ENCODE measurements at places on chromosomes 16 and 17.
A peak's percentile ranks its signal among the peaks of the same experiment; 100 is the strongest.

DNA sequence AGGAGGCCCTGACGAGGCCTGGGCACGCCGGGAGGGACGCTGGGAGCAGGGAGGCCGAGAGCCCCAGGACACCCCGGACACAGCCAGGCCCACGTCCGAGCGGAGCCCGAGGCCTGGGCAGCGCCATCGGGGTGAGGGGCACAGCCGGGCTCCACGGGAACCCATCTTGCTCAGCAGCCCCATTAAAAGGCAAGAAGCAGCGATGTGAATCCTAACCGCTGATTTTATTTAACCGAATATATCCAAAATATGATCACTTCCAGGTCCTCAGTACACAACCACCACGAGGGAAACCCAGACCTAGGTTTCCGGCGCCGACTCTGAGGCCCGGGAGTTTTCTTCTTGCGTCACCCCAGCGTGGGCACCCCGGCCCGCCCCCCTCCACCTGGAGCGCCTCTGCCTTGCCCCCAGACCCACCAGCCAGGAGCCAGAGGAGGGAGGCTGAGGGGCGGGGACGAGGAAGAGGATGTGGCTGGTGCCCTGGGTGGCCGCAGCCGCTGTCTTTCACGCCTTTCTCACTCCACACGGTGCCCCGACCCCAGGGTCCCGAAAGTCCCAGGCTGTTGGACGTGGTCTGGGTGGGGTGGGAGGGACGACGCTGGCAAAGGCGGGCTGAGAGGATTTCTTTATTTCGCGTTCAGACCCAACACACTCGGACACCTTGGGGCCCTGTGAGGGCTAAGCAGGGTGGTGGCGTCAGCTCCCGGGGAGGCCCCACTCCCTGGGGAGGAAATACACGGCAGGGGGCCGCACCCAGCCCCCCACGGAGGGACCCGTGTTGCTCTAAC is 568 bp upstream of the CCDC154 start:
- no peak for DNase-seq

GRCh38 chr16:85369741-85370528 is 243.2 kb upstream of the GSE1 start:
- DNase-seq, result peak; percentile 77

DNA sequence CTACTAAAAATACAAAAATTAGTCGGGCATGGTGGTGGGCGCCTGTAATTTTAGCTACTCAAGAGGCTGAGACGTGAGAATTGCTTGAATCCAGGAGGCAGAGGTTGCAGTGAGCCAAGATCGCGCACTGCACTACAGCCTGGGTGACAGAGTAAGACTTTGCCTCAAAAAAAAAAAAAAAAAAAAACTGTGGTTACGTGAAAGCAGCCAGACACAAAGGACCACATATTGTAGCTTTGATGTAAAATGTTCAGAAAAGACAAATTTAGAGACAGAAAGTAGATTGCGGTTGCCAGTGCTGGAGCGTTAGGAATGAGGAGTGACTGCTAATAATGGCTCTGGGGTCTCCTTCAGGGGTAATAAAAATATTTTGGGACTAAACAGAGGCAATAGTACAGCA is 4.0 kb upstream of the MEAK7 start:
- no peak for DNase-seq

DNA sequence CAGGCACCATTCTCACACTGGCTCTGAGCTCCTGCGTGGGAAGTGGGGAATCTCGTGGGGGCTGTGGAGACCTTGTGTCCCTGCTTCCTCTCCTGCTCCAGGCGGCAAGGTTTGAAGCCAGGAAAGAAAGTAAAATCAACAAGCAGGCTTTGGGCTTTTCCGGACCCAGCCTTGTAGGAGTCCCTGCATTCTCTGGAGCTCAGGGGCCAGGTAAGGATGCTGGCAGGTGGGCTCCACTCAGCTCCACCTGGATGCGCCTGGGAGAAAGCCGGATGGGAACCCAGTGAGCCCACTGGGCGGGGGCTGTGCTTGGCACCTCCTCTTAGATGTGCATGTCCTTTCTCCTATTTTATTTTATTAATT is 362.5 kb downstream of the SEC14L1 start:
- DNase-seq, result no peak

DNA sequence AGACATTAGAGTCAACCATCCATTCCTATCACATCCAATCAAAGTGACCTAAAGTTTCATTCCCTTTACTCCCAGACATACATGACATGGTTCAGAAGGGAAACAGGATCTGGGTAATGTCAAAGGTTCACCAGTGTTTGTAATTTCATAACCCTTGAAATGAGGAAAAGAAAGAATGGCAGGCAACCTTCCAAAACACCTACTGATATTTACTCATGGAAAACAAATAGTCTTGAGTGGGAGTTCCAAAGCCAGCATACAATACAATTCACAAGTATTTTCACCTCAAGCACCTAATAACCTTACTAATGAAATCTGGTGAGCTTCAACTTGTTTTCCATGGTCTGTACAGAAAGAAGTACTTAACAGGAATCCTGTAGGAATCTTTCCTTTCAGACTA is 72.5 kb upstream of the AXIN2 start:
- no peak for DNase-seq

DNA sequence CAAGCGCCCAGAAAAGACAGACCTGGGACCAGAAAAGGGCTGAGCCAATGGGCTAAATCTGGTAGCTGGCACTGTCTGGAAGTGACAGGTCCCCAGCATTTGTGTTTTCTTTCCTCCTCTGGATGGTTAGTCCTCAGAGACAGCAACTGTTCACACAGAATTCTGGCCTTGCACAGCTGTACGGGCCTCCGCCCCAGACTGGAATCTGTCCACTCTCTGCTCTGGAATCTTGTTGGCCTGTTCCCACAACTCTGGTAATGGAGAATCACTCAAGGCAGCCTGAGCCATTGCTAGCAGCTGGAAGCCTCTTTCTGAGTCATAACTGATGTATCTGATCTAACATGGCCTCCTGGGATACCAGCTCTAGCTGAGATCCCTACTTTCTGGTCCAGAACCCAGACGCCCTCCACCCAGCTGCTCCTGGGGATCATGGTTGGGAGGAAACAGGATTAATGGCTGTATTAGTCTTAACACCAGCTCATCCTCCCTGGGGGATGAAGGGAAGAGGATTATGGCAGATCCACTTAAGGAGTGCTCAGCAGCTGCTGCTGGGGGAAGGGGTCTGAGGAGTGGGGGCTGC is 9.1 kb downstream of the ZNF668 start:
- no peak for DNase-seq

DNA sequence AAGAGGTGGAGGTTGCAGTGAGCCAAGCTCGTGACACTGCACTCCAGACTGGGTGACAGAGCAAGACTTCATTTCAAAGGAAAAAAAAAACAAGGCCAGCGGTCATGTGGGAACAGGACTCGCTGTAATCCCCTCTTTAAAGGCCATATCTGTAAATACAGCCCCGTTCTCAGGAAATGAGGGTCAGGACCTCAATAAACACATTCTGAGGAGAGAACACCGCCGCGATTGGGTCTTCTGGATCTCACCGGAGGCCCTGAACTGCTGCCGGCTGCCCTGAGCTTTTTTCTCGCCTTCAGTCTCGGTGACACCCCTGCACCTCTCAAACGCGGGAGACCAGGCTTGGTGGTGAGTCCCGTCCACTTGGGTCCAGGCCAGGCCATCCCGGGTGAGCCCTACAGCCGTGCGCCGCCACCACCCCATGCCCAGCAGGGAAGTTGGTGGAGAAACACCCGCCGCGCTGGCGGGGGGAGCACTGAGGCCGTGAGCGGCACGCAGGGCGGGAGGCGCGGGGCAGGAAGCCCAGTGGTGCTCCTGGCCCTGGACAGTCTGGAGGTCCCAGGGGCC is 28.4 kb downstream of the SLC25A10 start:
- no peak for DNase-seq

- DNase-seq, result no peak
Observed at GRCh38 chr17:68432086-68432864, 25.0 kb downstream of the WIPI1 start.

- DNase-seq, result no peak
Observed at GRCh38 chr17:79871131-79871530, 31.9 kb upstream of the CBX4 start.

DNA sequence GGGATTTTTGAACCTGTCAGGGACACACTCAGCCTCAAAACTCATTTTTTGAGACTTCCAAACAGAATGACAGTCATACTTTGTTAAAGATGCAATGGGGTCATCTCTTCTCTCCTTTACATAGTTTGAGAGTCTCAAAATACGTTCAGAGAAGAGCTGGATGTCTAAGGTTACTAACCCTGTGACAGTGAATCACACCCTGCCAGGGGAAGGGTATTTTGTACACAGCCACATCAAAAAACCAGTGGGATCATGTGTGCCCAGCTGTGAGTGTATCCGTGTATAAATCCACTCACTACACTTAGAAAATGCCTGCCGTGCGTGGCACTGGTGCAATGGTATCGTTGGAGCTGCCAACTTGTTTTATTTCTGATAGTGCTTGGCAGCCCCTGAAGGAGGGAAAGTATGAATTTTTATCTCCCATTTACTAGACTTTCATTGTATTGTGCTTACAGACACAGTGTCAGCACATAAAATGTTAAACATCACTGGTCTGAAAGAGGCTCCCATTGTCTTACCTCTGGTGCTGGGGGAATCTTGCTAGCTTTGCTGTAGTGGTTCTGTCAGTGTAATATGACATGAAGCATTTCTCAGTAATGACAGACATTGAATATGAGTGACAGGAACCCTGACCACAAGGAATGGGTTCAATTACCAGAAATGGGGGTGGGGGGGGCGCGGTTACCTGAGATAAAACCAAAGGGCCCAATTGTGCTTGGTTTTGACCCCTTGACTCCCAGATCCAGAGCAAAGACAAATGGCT is 256.3 kb downstream of the FTO start:
- DNase-seq, result no peak

GRCh38 chr16:56910112-56910511 is 21.8 kb upstream of the HERPUD1 start:
- no peak for DNase-seq

DNA sequence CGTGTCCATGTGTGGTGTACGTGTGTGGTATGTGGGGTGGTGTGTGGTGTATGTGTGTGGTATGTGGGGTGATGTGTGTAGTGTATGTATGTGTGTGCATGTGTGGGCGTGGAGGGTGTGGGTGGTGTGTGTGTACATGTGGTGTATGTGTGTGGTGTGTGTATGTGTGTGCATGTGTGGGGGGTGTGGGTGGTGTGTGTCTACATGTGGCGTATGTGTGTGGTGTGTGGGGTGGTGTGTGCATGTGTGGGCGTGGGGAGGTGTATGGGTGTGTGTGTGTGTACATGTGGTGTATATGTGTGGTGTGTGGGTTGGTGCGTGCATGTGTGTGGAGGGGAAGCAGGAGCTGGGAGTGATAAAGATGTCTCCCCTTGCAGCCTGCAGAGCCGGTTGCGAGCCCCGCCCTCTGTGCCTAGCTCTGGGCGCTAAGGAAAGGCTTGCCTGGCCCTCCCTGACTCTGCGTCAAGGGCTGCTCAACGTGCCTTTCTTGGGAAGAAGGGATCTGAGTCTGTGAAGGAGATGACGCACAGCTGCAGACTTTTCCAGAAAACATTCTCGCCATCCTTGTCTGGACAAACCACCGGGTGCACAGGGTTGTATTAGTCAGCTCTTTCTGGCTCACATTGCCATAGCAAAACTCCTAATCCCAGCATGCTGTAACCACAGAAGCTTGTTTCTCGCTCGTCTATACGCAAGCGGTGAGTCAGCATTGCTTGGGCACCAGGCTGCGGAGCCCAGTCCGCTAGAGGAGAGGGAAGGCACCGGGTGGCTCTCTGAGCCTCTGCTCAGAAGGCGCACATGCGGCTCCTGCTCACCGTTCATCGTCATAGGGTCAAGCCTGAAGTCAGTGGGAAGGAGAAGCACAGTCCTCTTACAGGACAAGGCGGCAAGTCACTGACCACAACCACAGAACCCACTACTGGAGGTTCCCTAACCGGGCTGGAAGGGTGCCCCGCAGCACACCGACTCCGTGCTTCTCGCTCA is 2.0 kb upstream of the CD300H start:
- DNase-seq, result peak; percentile 26

DNA sequence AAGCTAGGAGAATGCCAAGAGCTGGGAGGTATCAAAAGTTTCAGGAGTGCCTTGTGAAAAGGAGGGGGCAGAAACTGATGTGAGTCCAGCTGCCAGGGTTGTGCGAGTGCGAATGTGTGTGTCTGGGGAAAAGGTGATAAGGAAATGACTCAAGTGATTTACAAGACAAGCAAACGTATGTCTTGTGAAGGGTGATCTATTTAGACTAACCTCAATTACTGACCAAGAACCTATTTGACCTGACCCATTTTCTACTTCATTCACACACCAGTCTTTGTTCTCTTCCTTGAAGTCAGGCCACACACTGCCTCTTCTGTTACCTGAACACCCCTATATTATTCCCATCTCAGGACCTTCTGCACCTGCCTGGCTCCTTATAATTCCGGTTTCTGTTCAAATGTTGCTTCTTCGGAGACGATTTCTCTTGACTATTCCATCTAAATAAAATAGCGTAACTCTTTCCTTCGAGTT is 1.0 kb downstream of the GDE1 start:
- peak; percentile 97 for DNase-seq

- DNase-seq, result no peak
Observed at GRCh38 chr17:64682261-64683181, 20.4 kb upstream of the SMURF2 start.

DNA sequence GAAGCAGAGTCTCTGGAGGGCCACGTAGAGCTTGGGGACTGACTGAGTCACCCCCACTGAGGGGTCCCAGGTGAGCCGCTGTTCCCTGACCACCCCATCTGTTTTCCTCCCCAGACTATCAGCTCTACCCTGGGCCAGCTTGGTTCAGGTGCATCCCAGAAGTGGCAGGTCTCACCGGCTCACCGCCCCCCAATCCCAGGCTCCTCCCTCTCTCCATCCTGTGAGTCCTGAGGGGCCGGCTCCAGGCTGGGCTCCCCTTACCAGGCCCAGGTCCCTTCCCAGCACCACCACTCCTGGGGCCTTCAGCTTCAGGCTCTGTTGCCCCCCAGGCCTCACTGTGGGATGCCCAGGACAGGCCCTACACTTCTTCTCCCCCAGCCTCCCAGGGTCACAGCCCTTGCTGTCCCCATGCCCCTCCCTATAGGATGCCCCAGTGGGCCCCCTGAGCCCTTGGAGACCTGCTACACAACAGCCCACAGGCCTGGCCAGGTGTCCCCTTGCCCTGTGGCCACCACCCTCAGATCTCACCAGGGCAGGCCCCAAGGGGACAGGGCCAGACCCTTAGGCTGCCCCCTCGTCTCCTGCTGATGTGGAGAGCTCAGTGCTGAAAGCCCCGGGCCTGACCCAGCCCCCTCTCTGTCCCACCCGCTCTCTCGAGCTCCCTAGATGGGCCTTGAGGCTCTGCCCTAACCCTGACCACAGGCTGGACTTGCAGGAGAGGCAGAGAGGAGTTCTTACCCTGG is 40.4 kb downstream of the TNFRSF13B start:
- no peak for DNase-seq

- no peak for DNase-seq
Observed at GRCh38 chr16:1070864-1071408, 1.6 kb upstream of the SSTR5 start.

- DNase-seq, result no peak
Observed at GRCh38 chr17:13329421-13329820, 272.3 kb downstream of the HS3ST3A1 start.

Data from erythroblast (primary cell).